ENCODE measurements at places on chromosomes 7 and 10. TPM values are rescaled to one million over a fixed set of nuclear protein-coding genes. Genes with fewer than 3 reads are reported as not detected.

FBXW4 gene
- total RNA-seq: 99.0 TPM

DNA sequence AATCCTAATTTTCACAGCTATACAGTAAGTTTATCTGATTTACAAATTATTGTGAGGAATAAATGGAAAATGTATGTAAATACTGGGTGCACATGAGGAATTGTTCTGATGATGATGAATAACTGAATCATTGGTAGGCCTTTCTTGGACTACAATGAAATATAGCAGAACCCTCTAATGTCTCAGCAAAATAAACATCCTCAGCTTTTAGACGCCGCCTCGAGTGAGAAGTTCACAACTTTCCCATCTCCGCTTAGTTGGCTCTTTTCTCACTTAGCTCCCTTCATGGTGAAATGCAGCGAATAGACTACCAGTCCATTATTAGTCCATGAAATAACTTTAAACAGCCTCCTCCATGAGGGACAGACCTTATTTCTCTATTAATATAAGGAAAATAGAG is 182.3 kb downstream of the BICC1 start:
- no peak for DNase-seq

DNA sequence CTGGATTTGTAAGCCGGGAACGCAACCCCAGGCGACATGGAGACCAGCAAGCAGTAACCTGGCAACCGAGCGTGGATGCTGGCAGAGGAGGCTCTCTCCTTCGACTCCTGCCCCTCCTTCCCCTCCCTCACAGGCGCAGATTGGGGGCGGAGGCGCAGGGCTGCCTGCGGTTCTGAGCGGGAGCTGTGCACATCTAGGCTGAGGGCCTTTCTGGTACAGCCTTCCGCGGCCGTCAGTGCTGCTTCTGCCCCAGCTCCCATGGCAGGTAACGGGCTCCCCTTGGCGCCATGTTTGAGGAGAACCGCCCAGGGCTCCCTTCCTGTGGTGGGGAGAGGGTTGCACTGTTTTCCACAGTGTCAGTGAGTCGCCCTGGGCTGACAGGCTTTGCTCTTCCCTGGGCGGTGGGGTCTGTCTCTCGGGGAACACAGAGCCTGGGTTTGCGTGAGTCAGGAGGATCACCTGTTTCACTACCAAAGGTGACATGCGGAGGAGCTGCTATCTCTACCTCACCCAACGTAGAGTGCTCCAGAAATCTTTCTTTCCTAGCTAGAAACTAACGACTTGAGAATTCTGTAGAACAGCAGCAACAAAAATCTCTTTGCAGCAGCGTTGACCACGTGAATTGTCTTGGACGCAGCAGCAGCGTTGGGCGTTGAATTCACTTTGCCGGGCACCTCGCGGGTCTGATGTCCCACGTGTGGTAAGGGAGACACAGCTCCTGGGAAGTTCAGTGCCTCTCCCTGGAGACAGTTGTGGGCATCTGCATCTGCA is 154.8 kb upstream of the COBL start:
- no peak for DNase-seq

GIMAP1 gene
- 4.5 TPM for total RNA-seq

MMRN2 gene
- total RNA-seq: 62.1 TPM

- no peak for DNase-seq
Observed at GRCh38 chr7:125661006-125661405, 731.4 kb upstream of the POT1 start.

NPTX2 gene
- total RNA-seq: 5.8 TPM

COL1A2 gene
- total RNA-seq: 258 TPM

DRGX gene
- total RNA-seq: not detected

GRCh38 chr10:105062951-105063350 is 421.9 kb downstream of the SORCS3 start:
- no peak for DNase-seq

- peak; percentile 19 for DNase-seq
Observed at GRCh38 chr7:67550801-67551436, 554.3 kb downstream of the TYW1 start.

DNA sequence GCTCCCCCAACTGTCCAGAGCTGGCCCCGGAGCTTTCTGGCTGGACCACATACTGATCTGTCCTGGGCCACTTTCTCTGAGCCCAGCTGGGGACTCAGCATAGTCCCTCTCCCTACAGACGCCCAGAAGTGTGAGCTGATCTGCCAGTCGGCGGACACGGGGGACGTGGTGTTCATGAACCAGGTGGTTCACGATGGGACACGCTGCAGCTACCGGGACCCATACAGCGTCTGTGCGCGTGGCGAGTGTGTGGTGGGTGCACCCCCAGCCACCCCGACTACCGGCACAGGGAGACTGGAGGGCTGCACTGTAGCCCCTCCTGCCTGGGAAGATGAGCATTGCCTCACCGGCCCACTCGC is 41.8 kb downstream of the TBATA start:
- DNase-seq: no peak

DNA sequence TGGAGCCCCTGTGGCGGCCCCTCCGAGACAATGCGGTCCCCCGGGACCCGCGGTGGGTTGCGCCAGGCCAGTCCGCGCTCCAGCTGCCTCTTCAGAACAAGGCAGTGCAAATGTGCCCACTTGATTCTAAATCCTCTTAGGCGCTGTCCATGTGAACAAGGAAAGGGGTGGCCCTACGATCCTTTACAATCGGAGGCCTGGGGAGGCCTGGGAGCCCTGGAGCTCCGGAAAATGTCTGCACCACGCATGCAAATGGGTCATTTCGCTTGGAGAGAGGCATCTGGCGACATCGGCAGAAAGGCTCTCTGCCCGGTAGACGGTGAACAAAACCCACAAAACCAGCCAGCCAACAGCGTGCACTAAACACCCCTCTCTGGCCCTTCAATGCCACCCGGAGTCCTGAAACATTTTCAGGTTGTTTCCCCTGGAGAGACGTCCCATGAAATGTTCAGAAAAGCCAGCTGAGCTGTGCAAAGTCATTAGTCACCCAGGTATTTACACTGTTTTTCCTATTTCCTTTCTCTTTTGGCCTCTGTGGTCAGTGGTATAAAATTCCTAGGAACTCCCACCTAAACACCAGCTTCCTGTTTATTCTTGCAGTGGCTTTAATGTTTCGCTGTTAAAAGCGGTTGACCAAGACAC is 102.8 kb upstream of the ZNF438 start:
- peak; percentile 45 for DNase-seq

- no peak for DNase-seq
Observed at GRCh38 chr10:129627442-129627841, 160.4 kb downstream of the MGMT start.

DNA sequence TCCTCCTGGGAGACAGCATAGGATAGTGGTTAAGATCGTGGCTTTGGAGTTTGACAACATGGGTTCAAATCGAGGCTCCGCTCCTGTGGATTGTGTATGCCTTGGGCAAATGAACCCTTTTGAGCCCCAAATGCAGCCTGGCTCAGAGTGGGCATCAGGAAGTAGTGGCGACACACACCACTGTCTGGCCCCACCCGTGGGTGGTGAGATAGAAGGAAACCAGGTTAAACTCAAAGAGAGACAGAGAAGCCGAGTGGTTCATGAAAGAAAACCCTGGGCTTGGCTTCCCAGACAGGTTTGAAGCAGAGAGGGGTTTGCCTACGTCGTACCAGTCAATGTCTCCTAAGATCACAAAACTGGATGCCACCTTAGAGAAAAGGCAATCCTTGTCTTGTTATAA is 57.7 kb downstream of the PRTFDC1 start:
- no peak for DNase-seq

GRCh38 chr7:80705130-80705781 is 66.8 kb downstream of the CD36 start:
- no peak for DNase-seq

DNA sequence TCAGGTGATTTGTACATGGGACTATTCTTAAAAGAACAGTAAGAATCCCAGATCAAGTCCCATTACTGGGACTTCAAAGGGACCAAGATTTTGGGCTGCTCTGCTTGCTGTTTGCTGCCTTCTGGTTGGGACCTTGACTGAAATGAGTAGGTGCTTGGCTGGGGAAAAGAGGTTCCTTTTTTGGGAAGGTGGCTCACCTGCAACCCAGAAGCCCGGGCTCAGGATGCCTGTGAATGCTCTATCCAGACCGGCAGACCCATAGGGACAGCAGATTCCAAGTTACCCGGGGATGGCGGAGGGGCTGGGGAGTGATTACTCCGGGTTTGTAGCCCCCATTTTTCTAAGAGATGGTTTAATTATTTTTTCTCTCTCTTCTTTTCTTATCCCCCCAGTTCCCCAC is 104.0 kb downstream of the CPXM2 start:
- no peak for DNase-seq

GRCh38 chr7:87635921-87636320 is 7.7 kb downstream of the RUNDC3B start:
- DNase-seq: no peak

ANKRD22 gene
- total RNA-seq: not detected

NME8 gene
- total RNA-seq: not detected

CHAT gene
- total RNA-seq: not detected

CUBN gene
- total RNA-seq: 0.84 TPM

GRCh38 chr10:74137992-74138391 is 12.6 kb downstream of the AP3M1 start:
- DNase-seq: no peak

PLPP4 gene
- total RNA-seq: not detected

ATAD1 gene
- total RNA-seq: 84.9 TPM

DNA sequence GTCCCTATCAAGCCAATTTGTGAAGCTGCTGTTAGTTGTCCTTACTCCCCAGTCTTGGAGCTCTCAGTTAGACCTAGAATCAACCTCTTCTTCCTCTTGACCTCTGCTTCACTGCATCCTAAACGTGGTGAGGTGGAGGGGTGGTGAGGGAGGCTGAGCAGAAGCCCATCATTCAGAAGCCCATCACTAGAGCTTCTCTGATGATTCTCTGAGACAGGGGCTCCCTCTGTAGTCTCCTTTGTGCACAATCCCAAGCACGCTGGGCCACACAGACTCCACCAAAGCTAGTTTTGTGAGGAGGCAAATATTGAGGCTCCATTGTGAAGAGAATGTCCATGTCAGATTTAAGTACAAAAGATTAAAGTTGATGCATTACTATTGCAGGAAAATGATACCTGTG is 163.8 kb upstream of the PRSS1 start:
- no peak for DNase-seq

DYDC2 gene
- total RNA-seq: not detected

DNA sequence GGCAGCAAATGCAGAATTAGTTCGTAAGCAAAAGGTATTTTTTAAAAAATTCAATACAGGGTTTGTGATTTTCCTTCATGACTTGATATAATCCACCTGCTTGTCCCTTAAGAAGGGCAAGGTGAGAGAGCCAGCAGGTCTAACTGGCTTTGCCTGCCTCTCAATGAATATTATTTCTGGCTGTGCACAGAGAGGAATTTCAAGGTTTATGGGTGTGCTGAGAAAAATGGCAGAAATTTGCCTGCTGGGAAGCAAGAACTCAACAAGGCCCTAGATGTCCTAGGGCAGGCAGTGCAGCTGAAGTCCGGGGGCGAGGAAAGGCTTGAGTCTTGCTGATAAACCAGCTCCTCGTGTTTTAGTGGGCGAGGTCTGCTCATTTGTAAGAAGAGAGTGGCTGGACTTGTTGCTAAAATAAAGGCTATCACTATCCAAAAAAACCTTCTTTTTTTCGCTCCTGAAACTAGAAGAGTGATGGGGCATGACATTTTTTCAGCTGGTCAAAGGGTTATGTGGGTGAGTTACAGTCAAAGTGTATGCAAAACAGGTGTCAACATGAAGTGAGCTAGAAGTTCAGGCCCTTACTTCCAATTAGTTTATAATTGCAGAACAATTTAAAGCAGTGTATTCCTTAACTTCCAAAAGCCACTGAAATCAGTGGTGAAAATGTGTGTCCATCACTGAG is 385.8 kb upstream of the KLF6 start:
- DNase-seq: no peak

GRCh38 chr7:149642589-149642988 is 130.8 kb downstream of the ZNF467 start:
- DNase-seq: peak; percentile 29

GRCh38 chr7:43295429-43295828 is 183.0 kb downstream of the HECW1 start:
- DNase-seq: no peak

DNA sequence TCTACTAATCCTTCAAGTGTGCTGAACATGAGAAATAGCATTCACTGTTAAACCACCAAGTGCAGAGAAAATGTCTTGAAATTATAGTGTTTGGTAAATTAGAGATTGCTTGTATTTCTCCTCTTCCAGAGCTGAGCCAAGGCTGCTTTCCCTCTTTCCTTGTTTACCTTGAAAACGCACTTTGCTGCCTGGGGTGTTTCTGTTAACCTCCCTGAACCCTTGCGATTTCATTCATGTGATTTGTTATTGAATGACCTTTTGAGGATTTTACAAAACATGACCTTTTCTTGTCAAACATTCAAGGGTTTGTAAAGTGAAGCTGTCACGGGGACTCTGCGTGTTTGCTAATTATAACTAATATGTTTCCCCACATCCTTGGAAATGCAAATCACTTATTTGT is 169.4 kb downstream of the LRMDA start:
- no peak for DNase-seq

DNA sequence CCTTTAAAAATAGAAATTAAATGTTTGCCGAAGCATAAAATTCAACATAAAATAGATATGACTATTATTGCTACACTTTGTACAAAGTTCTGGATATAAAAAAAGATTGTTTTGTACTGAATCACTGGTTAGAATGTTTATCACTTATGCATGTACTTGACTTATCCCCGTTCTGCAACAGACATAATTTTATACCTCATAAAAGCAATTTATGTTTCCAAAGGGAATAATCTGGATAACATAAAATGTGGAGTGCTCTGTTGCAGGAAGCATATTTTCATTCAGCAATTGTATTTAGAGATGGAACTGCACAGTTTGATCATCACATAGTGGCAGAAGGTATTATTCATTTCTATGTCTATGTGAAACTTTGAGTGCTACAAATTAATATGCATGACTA is 21.5 kb downstream of the SKAP2 start:
- no peak for DNase-seq

GRCh38 chr7:78675511-78675910 is 778.0 kb downstream of the MAGI2 start:
- DNase-seq: no peak

TEX36 gene
- total RNA-seq: not detected

DNA sequence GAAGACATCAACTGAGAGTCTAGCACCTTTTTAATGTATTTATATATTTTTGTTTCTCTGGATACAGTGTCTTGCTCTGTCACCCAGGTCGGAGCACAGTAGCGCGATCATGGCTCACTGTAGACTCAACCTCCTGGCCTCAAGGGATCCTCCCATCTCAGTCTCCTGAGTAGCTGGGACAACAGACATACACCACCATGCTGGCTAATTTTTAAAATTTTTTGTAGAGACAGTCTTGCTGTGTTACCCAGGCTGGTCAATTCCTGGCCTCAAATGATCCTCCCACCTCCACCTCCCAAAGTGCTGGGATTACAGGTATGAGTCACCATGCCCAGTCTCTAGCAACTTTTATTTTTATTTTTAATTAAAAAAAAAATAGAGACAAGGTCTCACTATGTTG is 51.4 kb upstream of the ANLN start:
- no peak for DNase-seq
